NCI-H2081 (cell line): ENCODE measurements at places on chromosomes 6 and 20.
A peak's percentile ranks its signal among the peaks of the same experiment; 100 is the strongest.

DNA sequence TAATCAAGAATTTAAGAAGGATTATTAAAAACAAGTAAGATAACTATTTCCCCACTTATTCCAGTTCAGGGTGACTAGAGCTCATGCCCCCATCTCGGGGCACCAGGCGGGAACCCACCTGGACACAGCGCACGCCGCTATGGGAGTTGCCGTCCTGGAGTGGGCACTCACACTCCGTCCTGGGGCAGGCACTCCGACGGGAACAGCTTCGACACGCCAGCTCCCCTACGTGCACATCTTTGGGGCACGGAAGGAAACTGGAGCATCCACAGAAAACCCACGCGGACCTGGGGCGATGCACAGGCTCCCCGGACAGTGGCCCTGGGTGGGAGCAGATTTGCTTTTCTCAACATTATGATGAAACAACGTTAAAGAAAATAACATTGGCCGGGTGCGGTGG is 52.0 kb upstream of the GATA5 start:
- DNase-seq: no peak

GRCh38 chr6:13117570-13117969 is 210.8 kb downstream of the TBC1D7 start:
- no peak for DNase-seq

- no peak for DNase-seq
Observed at GRCh38 chr6:89464295-89464694, 31.3 kb downstream of the ANKRD6 start.

DNA sequence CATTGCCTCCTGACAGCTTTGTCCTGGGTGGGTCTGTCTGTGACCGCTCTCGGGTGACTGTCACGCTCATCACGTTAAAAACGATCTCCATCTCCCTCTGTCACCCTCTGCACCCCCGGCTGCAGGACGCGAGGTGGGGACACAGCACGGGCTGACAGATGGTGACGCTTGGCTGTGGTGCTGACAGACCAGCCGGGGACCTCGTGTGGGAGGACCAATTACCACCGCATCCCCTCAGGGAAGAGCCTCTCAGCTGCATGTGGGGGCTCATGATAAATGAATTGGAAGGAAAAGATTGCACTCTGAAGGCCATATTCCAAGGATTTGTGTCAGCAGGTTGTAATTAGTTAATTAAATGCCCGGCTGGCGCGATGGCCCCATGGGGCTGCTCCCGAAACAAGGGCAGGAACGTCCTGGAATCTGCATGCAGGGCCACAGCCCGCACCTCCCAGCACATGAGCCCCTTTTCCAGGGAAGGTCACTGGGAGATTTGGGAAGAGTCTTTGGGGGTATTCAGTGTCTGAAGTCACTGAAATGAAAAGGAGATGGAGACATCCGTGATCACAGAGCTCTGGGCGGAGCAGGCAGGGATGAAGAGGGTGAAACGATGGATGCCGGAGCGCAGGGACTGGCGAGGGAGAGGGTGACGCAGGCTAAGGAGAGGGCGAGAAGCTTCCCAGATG is 87.1 kb downstream of the ERMARD start:
- DNase-seq: no peak

- peak; percentile 44 for DNase-seq
Observed at GRCh38 chr6:108947114-108947854, 99.1 kb downstream of the ARMC2 start.

- no peak for DNase-seq
Observed at GRCh38 chr6:69570106-69570505, 226.7 kb downstream of the LMBRD1 start.

DNA sequence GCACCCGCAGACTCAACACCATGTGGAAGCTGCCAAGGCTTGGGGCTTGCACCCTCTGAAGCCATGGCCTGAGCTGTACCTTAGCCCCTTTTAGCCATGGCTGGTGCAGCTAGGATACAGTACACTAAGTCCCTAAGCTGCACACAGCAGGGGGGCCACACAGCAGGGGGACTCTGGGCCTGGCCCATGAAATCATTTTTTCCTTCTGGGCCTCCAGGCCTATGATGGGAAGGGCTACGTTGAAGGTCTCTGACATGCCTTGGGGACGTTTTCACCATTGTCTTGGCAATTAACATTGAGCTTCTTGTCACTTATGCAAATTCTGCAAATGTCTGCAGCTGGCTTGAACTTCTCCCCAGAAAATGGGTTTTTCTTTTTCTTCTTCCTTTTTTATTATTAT is 103.3 kb downstream of the SLC16A10 start:
- DNase-seq: no peak

- no peak for DNase-seq
Observed at GRCh38 chr20:57301026-57301425, 28.6 kb upstream of the SPO11 start.

- DNase-seq: no peak
Observed at GRCh38 chr6:63787021-63787420, 151.4 kb downstream of the PHF3 start.

DNA sequence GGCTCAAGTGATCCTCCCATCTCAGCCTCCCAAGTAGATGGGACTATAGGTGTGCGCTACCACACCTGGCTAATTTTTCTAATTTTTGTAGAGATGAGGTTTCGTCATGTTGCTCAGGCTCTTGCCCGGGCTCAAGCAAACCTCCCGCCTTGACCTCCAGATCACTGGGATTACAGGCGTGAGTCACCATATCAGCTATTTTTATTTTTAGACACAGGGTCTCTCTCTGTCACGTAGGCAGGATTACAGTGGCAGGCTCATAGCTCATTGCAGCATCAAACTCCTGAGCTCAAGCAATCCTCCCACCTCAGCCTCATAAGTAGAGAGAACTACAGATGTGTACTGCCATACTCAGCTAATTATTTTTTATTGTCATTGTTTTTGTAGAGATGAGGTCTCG is 41.7 kb downstream of the SLC23A2 start:
- DNase-seq: no peak

GRCh38 chr20:38228436-38228835 is 32.1 kb downstream of the KIAA1755 start:
- DNase-seq: no peak

DNA sequence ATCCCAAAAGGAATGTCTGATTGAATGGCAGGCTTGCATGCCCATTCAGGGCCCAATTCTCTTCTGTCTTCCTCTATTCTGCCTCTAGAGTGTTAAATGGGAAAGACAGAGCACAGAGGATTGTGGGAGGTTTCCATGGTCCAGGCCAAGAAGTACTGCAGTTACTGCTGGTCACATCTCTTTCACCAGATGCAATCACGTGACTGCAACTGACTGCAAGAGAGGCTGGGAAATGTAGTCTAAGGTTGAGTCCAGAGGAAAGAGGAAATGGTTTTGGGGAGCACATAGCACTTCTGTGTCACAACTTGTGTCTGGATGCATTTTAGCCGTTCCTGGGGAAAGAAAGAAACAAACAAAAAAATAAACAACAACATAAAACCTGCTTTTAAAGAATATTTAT is 336.4 kb upstream of the BTBD3 start:
- no peak for DNase-seq

DNA sequence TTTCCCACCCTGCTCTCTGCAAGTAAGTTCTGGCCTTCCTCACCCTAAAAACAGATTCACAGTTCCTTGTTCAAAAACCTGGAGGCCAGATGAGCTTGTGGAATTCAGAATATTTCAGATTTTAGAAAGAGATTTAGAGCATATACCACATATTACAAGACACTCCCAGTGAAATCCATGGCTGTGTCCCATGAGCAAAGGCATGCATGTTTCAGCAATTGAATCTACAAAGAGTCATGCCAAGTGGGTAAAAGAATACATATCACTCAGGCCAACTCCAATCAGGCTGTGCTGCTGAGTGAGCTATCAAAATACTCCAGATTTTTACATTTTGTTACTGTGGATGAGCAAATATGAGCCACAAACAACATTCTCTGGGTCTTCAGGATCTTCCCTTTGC is 10.2 kb upstream of the NEDD9 start:
- no peak for DNase-seq

- no peak for DNase-seq
Observed at GRCh38 chr6:145608850-145609249, 126.5 kb downstream of the EPM2A start.

GRCh38 chr6:29142309-29142708 is 28.4 kb upstream of the OR2J2 start:
- no peak for DNase-seq

GRCh38 chr6:155143029-155143577 is 120.7 kb upstream of the CLDN20 start:
- DNase-seq: no peak

GRCh38 chr20:8800089-8800488 is 268.8 kb upstream of the PLCB4 start:
- DNase-seq: no peak

DNA sequence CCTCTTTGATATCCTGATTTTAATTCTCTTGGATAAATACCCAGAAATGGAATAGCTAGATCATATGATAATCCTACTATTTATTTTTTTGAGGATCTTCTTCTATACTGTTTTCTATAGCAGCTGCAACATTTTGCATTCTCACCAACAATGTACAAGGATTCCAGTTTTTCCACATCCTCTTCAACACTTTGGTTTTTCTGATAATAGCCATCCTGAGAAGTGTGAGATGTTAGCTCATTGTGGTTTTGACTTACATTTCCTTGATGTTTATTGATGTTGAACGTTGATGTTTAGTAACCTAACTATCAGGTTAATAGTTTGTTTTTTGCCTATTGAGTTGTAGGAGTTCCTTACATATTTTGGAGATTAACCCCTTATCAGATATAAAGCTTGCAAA is 217.3 kb downstream of the LRFN2 start:
- no peak for DNase-seq
